ENCODE measurements at places on chromosomes 3 and 15. TPM values are rescaled to one million over a fixed set of nuclear protein-coding genes. Genes with fewer than 3 reads are reported as not detected.

RTP1 gene
- not detected for total RNA-seq

PTPRG gene
- total RNA-seq = 24.6 TPM

FEZF2 gene
- total RNA-seq = not detected

TM6SF1 gene
- 20.3 TPM for total RNA-seq

NRG4 gene
- total RNA-seq = not detected
